Lung (tissue), 17 donors: ENCODE measurements at places on chromosomes 7 and 10.
A peak's percentile ranks its signal among the peaks of the same experiment; 100 is the strongest.

DNA sequence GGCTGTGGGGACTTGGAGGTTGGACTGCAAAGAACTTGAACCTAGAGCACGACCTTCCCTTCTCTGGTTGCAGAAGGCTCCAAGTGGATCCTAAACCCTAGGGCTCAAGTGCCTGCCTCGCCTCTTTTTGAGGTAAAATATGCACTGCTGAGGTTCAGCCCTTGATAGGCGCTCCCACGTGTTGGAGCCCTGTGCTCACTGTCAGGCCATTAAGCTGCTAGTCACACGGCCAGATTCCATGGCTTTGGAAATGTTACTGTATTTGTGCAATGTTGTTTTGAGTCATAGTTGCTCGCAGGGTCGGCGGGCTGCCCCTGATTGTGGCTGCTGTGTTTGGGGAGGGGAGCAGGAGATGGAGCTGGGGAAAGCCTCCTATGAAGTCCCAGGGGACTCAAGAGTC is 39.8 kb upstream of the PCBD1 start:
- no peak for DNase-seq

DNA sequence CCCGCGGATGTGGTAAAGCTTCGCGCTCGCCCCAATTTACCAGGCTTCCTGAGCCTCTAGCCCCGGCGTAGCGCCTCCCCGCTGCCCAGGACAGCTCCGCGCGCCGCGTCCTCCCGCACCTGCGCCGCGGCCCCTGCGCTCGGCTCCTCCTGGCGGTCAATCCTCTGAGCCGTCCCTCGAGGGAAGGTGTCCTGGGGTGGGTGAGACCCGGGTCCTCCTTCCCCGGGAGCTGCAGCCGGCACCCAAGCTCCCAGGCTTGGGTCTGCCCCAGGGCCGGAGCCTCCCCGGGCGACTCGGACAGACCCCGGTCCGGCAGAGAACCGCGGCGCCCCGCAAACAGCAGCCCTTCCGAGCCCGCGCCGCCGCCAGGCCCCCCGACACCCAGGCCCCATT is 512 bp downstream of the OSBPL3 start:
- DNase-seq = peak; percentile 39

DNA sequence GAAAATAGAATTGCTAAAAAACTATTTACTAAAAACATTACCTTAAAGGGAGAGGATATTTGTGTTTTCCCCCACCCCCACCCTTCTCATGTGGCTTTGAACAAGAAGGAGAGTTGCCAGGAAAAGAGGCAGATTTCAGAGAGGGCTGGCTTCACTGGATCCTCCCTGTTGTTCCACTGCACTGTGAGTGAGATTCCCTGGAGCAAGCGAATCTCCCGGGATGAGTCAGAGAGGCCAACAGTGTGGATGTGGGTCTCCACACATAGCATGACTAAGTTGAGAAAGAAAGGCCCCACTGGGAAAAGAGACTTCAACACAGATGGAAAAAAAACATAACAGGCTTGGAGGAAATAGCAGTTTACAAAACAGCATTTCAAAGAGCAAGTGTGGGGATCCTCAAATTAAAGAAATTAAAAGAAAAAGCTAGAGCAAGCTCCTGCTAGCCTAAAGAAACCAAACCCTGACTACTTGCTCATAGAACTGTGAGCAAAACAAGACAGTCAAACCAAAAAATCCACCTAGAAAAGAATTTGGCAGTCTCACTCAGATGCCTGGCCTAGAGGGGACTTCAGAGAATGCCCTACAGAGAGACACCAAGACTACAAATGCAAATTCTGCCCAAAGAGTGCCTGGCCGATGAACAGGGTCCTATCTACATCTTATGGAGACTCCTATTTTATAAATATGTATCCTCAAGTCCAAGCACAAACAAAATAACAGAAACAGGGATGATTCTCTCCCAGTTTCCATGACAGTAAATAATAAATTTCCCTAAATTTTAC is 3.4 kb downstream of the CAV1 start:
- peak; percentile 27 for DNase-seq

DNA sequence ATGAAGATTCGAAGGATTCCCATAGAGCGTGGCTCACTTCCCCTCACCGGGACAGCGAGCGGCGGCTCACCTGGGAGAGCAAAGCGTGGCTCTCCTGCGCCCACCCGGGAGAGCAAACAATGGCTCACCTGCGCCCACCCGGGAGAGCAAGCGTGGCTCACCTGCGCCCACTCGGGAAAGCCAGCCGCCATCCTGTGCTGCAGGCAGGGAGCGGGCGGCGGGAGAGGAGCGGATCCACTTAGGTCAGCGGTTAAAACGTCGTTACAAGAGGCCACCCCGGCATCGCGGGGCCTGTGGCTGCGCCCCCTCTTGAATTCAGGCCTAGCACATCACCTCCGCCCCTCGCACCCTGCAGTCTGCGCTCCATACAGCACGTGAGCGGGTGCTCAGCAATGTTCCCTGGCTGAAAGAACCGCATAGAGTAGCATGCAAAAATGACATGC is 461 bp upstream of the FIGNL1 start:
- no peak for DNase-seq

- no peak for DNase-seq
Measured at GRCh38 chr7:92889081-92889480, 52.7 kb upstream of the CDK6 start.

GRCh38 chr10:92052741-92053140 is 129.2 kb downstream of the BTAF1 start:
- no peak for DNase-seq

GRCh38 chr10:3354174-3354900 is 181.8 kb upstream of the PITRM1 start:
- no peak for DNase-seq

DNA sequence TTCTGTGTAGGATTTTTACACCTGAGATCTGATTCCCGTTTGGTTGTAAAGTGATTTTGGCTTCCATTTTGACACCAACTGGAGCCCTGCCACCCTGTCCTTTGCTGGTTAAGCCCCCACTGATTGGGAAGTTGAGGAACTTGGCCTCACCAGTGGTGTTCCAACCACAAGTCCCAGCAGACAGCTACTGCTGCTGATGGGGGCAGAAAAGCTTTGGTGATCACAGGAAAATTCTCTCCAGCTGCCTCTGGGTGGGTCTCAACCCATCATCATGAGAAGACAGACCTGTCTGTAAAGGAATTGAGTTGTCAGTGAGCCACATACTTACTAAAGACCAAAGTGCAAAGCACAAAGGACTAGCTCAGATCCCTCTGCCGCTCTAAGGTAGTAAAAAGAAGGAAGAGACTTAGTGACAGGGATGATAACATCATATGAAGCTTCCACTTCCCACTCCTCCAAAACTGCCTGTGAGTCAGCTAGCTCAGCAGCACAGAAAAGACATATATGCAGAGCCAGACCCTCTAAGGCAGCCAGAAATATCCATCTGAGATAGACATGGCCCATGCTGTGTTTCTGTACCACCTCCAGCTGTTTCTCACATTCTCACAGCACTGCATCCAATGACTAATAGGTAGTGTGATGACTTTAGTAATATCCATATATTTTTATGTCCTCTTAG is 22.4 kb upstream of the LRRC17 start:
- peak; percentile 88 for DNase-seq

- no peak for DNase-seq
Measured at GRCh38 chr10:23927576-23928325, 281.2 kb upstream of the KIAA1217 start.

GRCh38 chr10:21078410-21079329 is 181.6 kb upstream of the NEBL start:
- peak; percentile 77 for DNase-seq

- no peak for DNase-seq
Measured at GRCh38 chr7:36486336-36486735, 96.7 kb downstream of the ANLN start.

- no peak for DNase-seq
Measured at GRCh38 chr10:75809003-75809402, 377.6 kb downstream of the LRMDA start.

- no peak for DNase-seq
Measured at GRCh38 chr7:90320801-90321494, at the start of gene FAM237B. FAM237B (minus strand) TSS chr7:90321304; CDS start chr7:90319748, 1,556 bp downstream.

GRCh38 chr10:88827671-88828070 is 24.0 kb downstream of the ANKRD22 start:
- DNase-seq = no peak

GRCh38 chr7:126426652-126427051 is 826.1 kb downstream of the GRM8 start:
- DNase-seq = no peak

DNA sequence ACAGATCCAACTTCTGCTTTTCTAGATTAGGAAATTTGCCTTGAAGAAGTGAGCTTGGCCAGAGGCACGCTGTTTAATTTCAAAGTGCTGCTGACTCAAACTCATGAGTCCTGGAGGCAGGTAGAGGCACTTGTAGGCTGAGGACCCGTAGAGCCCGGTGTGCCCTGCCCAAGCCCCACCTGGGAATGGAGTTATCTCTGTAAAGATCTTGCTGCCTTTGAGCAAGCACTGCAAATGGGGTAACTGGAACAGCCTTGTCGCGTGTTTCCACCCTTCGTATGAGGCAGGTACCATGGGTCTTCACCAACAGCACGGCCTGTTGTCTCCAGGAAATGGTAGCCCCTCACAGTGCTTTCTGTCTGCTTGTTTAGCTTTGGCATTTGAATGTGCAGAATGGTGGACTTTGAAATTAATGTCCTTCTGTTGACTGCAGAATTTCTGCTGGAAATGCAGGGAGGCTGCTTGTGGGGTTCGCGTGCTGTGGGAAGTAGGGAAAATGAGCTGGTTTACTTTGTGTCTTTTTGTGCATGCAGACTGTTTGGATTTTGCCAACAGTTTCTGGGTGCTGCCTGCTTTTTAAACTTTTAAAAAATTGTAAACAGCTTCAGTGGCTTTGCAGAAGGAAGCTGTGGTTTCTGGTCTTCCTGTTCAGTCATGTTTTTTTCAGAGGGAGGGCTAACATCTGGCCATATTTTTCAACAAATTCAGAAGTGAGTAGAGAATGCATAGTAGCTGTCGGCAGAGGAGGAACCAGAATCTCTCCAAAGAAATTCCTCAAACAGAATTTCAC is 27.2 kb downstream of the CCM2 start:
- DNase-seq = peak; percentile 6

DNA sequence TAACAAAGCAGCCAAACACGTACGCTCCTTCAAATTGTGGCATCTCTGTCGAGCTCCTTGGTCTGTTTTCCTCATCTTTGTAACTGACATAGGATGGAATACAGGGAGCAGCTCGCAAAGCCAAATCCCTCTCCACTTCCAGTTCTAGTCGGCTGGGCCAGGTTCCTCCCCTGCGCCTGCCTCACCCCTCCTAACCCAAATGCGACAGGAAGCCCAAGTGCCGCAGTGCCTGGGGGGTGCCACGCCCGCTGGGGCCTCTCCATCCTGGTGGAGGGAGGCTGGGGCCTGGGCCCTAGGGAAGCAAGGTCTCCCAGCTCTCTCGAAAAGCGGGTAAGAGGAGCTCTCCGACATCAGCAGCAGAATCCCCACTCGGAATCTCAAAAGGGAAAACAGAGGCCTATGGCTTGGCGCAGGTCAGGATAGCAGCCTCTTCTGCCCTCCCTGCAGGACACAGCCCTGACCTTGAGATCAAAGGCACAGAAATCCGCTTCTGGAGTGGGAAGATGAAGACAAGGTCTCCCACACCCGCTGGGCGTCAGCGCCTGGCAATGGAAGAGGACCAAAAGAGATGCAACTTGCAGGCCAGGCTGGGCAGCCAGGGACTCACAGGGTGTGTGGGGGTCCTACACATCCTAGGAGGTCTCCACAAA is 165.8 kb downstream of the NRF1 start:
- DNase-seq = no peak

- DNase-seq = no peak
Measured at GRCh38 chr10:63391812-63392211, 74.0 kb downstream of the JMJD1C start.

DNA sequence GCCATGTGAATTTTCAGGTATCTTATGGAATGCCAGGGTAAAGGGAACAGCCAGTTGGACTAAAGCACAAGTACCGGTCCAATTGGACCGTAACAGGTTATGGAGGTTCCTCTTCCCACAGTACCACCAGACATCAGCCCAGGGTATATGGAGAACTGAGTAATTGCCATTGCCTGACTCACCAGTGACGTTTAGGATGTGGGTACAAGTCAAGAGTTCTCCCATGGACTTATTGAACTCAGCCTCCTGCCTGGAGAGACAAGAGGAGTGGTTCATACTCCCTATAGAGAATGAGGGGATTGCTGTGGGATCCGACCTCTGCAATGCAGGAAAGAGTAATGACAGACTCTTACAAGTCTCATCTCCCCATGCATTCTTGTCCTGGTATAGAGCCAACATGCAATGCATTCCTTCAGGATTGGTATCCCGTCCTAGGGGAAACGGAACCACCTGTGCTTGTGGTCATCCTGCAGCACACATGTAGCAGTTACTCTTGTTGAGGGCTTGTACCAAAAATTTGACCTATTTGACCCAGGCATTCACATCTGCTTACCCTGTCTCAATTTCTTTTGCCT is 30.7 kb upstream of the ELOVL3 start:
- no peak for DNase-seq
